ENCODE measurements at places on chromosomes 2 and 18.

DNA sequence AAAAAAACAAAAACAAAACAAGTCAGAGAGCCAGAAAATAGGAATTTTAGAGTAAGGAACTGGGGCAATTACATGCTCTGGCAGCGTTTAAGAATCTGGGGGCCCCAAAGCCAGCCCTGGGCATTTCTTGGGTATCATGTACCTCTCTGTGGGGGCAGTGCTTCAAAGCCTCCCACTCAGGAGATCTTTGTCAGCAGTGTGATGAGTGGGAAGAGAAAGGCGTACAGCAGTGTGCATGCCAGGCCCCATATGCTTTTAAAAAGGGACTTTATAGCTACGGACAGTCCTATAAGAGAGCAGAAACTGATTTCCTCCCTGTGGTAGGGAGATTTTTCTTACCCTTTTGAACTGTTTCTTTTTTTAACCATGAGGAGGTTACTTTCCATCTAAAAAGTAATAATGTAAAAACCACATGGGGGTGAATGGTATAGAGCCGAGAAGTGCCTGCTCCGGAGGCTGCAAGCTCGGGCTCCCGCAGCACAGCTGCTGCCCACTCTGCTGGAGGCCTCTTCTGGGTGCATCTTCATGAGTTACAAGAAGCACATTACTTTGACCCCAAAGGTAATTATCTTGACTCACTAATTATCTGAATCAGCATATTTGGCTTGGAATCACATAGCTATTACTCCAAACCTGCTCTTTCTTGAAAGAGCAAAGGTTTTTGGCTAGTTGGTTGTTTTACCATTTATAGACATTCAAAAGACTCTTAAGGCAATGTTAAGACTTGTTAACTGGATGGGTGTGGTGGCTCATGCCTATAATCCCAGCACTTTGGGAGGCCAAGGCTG, 46.4 kb downstream of the PROC start:
- no peak for DNase-seq

GRCh38 chr2:54624591-54625071, 98.8 kb upstream of the EML6 start:
- DNase-seq = no peak

DNA sequence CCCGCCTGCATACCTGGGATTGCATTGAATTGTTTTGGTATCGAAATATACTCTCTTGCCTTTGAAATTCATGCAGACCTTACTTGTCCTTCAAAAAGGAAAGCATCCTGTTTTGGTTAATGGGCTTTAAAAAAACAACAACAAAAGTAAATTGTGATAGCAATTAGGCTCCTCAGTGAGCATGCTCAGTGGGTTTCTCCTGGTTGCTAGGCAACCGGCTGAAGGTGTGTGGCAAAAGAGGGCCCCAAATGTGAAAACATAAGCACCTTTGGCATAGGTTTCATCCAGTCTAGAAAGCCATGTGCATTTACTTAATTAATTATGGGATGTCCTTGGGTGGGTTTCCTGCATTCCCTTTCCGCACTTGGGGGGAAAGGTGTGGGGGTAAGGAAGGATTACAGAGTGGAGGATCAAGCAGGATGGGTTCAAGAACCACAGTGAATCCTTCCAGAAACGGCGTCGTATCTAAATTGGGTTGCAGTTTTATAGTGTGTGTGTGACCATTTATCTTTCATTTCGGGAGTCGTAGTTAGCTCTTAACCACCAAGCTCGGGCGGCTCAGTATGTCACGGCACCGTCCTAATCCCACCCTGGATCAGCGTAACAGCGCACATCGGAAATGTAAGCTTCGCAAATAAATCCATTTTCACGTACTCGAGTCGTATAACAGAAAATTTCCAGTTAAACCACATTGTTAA, 274.9 kb upstream of the TCF4 start:
- DNase-seq = no peak

DNA sequence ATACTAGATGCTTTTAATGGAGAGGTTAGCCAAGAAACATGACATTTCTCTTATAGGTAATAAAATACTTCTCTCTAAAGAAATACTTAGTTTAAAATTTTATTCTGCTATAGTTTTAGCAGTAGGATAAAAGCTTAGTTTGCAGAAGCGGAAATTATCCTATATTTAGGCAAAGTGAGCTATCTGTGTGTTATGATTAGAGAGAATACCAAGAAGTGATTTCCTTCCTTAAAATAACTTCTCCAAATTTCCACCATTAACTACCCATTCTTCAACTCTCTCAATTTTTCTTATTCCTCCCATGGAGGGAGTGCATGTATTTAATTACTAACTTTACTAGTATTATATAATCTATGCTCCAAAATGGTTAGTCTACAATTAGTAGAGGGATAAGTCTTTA, 15.8 kb upstream of the IL1RL1 start:
- DNase-seq = no peak

GRCh38 chr2:233867993-233868532, at the start of gene MSL3B:
Gene MSL3B, minus strand, starts transcription at chr2:233868386.
- DNase-seq = peak; percentile 17

DNA sequence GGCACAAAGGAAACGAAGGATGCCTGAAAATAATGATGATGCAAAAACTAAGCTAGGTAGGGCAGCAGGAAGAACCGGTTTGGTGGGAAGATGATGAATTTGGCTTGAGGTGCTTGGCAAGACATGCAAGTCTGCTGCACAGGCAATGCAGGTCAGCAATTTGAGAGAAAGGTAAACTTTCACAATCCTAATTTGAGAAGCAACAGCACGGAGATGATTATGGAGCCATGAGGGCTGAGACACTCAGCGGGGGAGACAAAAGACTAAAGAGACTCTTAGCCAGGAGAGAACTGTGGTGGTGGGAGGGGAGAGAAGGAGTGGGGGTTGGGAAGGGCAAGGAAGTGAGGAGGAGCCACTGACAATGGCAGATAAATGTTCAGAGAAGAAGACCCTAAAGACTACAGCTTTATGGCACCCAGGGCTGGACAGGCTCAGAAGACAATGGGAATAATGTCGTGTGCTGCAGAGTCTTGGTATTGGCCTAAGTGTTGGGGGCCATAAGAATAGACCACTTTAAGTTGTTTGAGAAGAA, 19.4 kb upstream of the RNF149 start:
- DNase-seq = no peak

GRCh38 chr2:223944166-223944702, 901 bp downstream of the WDFY1 start:
- no peak for DNase-seq

GRCh38 chr2:7052404-7052803, 135.2 kb downstream of the RNF144A start:
- no peak for DNase-seq

GRCh38 chr18:629269-630150, 27.9 kb upstream of the TYMS start:
- no peak for DNase-seq

DNA sequence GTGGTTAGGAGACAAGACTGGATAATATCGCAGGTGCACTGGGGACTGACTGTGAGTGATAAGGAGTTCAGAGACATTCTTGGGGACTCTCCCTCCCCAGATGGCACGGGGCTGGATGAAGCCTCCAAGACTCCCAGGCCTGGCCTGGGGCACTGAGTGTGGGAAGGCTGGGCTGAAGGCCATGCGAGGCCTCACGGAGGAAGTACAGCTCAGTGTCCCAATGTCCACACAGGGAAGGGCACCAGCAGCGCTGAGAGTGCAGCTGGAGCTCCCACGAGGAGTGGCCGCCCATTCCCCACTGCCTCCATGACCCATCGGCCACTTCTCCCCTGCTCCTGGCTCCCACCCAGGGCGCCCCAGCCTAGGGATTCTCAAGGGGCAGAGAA, 6.5 kb downstream of the MFSD2B start:
- DNase-seq = no peak

- DNase-seq = no peak
Measured at GRCh38 chr18:47050468-47050867, 15.0 kb upstream of the ELOA2 start.

DNA sequence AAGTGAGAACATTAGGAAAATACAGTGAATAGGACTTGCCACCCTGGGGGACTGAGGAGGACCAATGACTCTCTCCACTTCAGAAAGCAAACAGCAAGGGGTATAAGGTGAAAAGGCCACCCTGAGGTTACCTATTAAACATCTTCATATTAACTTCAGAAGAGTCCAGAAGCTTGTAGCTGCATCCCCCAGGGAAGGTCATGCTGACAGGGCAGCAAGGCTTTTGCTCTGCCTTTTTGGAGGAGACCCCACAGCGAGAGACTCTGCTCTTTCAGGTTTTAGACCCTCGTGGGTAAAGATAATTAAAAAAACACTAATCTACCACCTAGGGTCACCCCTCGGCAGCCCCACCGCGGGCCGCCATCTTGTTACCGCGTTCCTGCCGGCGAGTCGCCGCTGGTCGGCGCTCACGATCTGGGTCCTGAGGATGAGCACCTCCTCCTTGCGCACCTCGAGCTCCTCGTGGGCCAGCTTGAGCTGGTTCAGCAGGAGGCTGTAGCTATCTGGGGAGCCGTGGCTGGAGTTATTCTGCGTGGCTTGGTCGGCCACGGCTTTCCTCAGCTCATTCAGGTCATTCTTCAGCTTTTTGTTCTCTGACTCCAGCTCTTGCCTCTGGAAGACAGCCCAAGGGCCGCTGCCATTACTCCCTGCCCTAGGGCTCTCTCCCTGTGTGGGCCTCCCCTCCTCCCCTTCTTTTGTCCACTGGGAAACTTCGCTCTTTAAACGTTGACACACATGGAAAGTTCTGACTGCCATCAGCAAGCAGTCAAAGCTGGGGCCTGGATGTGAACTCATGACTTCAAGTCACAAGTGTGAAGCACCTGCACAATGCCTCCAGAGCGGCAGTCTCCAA, 50.7 kb upstream of the ACAA2 start:
- DNase-seq = no peak

DNA sequence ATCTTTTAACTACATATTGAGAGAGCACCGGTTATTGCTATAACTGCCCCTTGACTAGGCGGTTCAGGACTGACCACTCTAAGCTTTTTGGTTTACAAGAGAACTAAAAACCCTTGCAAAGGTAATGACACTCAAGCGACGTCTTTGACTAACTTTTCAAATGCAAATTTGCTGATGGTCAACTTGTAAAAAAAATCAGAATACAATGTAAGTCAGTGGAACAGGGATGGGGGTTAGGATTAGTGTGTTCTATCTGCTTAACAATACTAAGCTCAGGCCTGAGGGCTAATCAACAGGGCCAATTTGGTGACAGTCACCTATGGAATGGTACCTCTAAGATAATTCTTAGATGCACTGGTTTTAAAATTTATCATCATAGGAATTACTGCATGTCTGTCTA, 57.1 kb downstream of the ZAP70 start:
- no peak for DNase-seq

DNA sequence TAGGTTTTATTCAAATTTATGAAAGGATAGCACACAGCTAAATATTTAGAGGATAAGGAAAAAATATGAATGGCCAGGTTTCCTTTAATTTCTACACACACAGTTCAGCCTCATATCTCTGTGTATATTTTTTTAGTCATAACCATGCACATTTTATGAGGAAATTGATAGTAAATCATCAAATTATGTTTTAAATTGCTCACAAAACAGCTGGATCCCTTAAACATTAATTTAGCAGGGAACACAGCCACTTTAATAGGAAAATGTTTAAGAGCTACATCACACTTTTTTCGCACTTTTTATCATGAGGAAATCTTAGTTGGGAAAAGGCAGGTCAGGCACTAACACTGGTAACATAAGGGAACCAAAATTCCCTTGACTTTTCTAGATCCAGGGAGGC, 65.4 kb downstream of the PDE1A start:
- DNase-seq = no peak

- no peak for DNase-seq
Measured at GRCh38 chr2:171157109-171157500, 3.6 kb downstream of the TLK1 start.

DNA sequence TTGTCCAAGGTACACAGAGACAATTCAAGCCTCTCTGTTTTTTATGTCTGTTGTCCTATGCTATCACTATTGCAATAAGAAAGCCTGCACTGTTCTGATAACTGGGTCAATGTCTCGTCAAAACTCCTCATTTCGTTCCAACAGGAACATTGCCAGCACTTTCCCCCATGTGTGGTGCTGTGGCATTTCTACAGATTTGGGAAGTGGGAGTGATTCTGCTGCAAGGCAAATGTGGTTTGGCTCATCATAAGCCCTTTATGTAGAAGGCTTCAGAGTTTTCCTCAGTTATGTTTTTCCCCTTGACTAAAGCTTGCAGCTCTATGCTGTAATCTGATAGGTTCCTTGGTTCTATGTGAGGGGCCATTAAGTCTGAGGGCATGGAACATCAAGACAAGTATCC, 324.1 kb upstream of the TCF4 start:
- DNase-seq = no peak

DNA sequence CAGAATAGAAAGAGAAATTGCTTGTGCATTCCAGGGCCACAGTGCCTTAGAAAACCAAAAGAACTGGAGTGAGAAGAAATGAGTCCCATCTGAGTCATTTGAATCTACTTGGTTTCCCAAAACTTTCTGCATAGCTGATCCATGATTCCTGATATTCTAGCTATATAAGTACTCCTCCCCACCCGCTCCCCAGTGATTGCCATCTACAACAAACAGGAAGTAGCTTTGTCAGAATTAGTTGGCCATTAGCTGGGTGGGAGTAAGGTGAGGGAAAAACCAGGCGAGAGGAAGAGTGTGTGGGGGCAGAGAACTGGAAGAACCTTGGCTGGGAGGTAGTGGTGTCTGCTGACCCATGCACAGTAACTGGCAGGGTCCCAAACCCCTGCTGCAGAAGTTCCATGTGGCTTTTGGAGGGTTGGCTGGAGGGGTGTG, 122.1 kb downstream of the ACAA2 start:
- DNase-seq = no peak

GRCh38 chr2:232492963-232493700, 5.5 kb upstream of the ECEL1 start:
- DNase-seq = no peak

GRCh38 chr18:80009661-80010550, 21.5 kb upstream of the TXNL4A start:
- DNase-seq = no peak

DNA sequence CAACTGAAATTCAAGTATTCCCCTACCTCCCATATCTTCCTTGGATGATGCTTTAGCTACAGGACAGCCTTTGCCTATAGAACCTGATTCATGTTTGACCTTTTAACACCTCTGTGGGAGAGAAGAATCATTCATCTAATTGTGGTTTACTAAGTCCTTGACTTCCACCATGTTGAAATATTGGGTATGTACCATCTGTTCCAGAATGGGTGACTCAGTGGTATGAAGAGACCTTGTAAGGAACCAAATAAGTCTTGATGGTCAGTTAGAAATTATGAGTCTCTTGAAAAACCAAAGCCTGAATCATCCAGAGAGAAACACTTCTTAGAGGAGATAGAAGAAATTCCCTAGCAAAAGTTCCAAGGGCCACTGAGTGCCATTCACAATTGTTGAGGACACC, 27.5 kb downstream of the STAMBP start:
- DNase-seq = no peak

GRCh38 chr2:211730215-211730614, 808.4 kb downstream of the ERBB4 start:
- no peak for DNase-seq

DNA sequence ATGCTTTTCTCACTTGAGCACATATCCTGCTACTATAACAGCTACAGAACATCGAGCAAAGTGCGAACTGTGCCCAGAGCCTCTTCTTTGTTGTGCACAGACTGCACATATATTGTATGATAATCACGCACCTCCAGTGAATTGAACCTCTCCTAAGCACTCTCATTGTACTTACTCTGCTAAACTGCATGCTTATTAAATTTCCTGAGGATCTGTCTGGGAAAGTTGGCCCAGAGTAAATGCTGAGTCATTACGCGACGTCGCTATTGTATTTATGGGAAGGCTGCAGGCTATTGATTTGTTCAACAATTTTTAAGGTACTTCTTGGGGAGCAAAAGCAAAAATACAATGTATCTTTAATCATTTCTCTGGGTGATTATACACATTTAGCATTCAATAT, 399.6 kb upstream of the DSEL start:
- DNase-seq = no peak
